ENCODE measurements at places on chromosomes 6 and 20.

- peak; percentile 51 for DNase-seq
These were observed 86.8 kb downstream of the ZFP64 start for GRCh38 chr20:52104546-52105441.

- peak; percentile 62 for DNase-seq
These were observed 545 bp downstream of the SLC35D3 start for GRCh38 chr6:136922685-136923006.

- no peak for DNase-seq
These were observed 39.0 kb downstream of the TPD52L1 start for GRCh38 chr6:125192610-125192930.

DNA sequence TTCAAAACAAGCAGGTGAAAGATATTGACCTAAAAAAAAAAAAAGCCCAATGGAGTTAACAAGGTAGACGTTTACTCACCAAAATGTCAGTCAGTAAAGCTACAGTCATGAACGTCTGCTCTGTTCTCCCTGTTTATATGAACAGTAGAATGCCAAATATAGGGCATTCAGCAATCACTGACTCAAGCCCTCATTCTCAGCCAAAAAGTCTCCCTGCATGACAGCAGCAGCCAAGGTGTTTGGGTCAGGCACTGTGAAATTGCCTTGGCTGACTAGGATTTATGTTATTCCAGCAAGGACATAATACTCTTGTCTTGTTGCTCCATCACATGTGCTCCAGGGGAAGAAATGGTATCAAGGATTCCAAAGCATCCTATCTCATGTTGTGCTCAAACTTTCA lies 194.7 kb upstream of the RSPO3 start:
- no peak for DNase-seq

- no peak for DNase-seq
These were observed 301.2 kb downstream of the PLCB1 start for GRCh38 chr20:8433291-8433690.

DNA sequence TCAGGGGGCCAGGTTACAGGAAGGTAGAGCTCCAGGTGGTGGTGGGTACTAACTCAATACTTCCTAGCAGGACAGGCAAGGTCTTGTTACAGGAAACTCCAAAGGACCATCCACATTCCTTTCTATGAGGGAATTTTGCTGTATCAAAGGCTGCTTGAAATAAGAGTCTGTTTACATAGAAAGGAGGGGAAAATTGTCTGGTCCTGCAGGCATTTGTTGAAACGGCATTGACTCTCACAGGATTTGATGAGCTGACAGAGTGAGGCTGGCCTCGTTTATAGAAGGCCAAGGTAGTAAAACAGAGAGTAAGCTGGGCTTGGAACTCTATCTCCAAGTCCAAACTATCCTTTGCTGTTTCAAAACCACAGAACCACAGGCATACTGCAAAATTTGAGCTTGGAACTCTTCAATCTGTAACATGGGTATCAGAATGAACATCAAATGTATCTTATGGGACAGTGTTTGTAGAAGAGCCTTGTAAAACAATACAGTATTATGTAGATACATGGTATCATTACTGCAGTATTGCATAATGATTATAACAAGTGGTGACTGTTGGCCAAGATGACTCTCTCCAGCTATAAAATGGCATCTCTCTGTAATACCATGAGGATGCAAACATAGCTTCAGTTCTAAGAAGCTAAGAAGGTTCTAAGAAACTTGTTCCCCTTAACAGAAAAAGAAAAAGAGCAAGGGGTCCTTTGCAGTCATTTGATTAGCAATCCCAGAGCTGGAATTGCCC lies 61.5 kb downstream of the TRAM2 start:
- no peak for DNase-seq

DNA sequence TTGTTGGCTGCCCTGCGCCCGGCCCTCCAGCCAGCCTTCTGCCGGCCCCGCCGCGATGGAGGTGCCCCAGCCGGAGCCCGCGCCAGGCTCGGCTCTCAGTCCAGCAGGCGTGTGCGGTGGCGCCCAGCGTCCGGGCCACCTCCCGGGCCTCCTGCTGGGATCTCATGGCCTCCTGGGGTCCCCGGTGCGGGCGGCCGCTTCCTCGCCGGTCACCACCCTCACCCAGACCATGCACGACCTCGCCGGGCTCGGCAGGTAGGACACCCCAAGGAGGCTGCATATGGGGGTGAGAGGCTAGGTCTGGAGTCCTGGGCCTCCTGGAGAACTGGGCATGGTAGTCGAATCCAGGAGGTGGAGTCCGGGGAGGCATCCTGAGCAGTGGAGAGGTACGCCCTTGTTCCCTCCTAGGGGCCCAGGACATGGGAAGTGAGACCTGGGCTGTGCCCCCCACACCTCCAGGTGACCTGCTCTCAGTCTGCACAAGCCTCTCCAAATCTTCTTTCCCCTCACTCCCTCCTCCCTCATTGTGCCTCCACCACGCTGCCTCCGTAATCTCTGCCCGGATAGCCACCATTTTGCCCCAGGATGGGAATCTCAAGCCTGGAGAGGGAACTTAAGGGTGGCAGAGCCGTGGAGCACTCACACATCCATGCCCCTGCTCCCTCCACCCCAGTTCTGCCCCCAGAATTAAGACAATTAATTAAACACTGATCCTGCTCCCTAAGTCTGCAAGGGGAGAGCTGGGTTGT lies 541 bp downstream of the CDC25B start:
- DNase-seq, result no peak

All from GM13976 (cell line).